ENCODE measurements at places on chromosomes 11 and 22. TPM values are rescaled to one million over a fixed set of nuclear protein-coding genes. Genes with fewer than 3 reads are reported as not detected.

DNA sequence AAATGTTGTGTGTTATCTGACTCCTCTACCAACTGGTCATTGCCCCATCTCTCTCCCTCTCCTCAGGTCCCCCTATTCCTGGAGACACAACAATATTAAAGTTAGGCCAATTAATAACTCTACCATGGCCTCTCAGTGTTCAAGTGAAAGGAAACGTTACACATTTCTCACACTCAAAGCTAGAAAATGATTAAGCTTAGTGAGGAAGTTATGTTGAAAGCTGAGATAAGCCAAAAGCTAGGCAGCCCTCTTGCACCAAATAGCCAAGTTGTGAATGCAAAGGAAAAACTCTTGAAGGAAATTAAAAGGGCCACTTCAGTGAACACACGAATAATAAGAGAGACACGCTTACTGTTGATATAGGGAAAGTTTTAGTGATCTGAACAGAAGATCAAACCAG is 6.9 kb downstream of the DLG2 start:
- no peak for DNase-seq
- H3K4me1 ChIP-seq = no peaks in the 10 kb centered on the region
- no peak overlapping the region for H3K27ac ChIP-seq
- no peak overlapping the region for H3K4me3 ChIP-seq
- H3K36me3 ChIP-seq = no peaks in the 10 kb centered on the region
- H3K27me3 ChIP-seq = no peaks in the 10 kb centered on the region

GRCh38 chr11:121394785-121395184 is 57.3 kb upstream of the SORL1 start:
- DNase-seq = no peak
- H3K4me1 ChIP-seq = peaks cover 12% of the 10 kb centered on the region
- H3K4me3 ChIP-seq = no peak overlapping the region
- H3K27ac ChIP-seq = no peak overlapping the region
- no peaks in the 10 kb centered on the region for H3K27me3 ChIP-seq

- no peak overlapping the region for H3K4me3 ChIP-seq
- H3K27me3 ChIP-seq = no peaks in the 10 kb centered on the region
- H3K27ac ChIP-seq = no peak overlapping the region
Observed at GRCh38 chr11:35292279-35292678, 127.1 kb downstream of the SLC1A2 start.

GRCh38 chr11:121544956-121545355 is 92.2 kb upstream of the SORL1-AS1 start:
- no peaks in the 10 kb centered on the region for H3K27me3 ChIP-seq
- no peak for DNase-seq
- no peaks in the 10 kb centered on the region for H3K4me1 ChIP-seq
- H3K4me3 ChIP-seq = no peak overlapping the region
- no peak overlapping the region for H3K27ac ChIP-seq

The HEPN1 gene
- not detected for polyA plus RNA-seq

The ANO9 gene
- 0.28 TPM for polyA plus RNA-seq

- no peaks in the 10 kb centered on the region for H3K4me1 ChIP-seq
- DNase-seq = no peak
- no peaks in the 10 kb centered on the region for H3K36me3 ChIP-seq
Observed at GRCh38 chr11:75627906-75628668, 40.8 kb downstream of the MAP6 start.

The MRPL17 gene
- 14.0 TPM for polyA plus RNA-seq

DNA sequence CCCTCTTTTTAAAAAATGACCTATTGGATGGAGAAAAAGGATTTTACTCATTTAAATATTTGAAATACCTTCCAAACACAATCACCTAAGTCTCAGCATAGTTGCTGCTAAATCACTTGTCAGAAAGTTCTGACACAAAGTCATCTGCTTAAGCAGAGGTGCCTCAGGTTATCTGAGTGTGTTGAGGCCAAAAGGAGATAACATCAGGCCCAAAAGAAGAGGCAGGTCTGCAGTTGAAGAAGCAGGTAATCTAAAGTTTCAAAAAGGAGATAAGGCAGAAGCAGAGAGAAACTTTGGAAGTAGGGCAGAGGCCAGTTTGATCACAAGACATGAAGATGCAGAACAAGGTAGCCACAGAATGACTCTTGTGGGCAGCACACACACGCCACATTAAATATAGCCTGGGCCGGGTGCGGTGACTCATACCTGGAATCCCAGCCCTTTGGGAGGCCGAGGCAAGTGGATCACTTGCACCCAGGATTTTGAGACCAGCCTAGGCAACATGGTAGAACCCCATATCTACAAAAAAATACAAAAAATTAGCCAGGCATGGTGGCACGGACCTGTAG is 175.7 kb upstream of the API5 start:
- no peak overlapping the region for H3K4me3 ChIP-seq
- no peak overlapping the region for H3K27ac ChIP-seq
- no peaks in the 10 kb centered on the region for H3K36me3 ChIP-seq
- no peaks in the 10 kb centered on the region for H3K4me1 ChIP-seq

The IRAG1 gene
- 3.0 TPM for polyA plus RNA-seq

DNA sequence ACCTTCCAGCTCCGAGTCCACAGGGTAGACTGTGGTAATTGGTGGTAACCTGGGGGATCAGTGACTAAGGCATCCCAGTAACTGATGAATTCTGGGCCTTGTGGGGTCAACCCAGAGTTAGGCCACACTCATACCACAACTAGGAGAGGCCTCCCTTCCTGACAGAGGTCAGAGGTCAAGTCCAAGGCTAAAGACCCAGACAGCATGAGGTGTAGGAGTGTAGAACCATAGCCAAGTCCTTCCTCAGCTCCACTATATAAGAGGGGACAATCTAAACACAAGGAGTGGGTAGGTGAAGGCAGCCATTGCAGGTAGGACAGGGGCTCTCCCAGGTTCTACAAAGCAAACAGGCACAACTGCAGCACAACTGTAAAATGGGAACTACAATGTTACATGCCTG is 4.6 kb downstream of the AP1B1 start:
- H3K27me3 ChIP-seq = no peaks in the 10 kb centered on the region
- no peak overlapping the region for H3K4me3 ChIP-seq
- DNase-seq = no peak

- H3K4me1 ChIP-seq = peaks cover 17% of the 10 kb centered on the region
- H3K27ac ChIP-seq = no peak overlapping the region
- H3K36me3 ChIP-seq = no peaks in the 10 kb centered on the region
- no peak for DNase-seq
- no peak overlapping the region for H3K4me3 ChIP-seq
Observed at GRCh38 chr11:11373934-11374333, 20.9 kb upstream of the CSNK2A3 start.

GRCh38 chr11:34823639-34824038 is 92.5 kb downstream of the APIP start:
- H3K4me1 ChIP-seq = no peaks in the 10 kb centered on the region
- H3K27me3 ChIP-seq = no peaks in the 10 kb centered on the region
- H3K4me3 ChIP-seq = no peak overlapping the region
- DNase-seq = no peak
- no peaks in the 10 kb centered on the region for H3K36me3 ChIP-seq
- no peak overlapping the region for H3K27ac ChIP-seq

DNA sequence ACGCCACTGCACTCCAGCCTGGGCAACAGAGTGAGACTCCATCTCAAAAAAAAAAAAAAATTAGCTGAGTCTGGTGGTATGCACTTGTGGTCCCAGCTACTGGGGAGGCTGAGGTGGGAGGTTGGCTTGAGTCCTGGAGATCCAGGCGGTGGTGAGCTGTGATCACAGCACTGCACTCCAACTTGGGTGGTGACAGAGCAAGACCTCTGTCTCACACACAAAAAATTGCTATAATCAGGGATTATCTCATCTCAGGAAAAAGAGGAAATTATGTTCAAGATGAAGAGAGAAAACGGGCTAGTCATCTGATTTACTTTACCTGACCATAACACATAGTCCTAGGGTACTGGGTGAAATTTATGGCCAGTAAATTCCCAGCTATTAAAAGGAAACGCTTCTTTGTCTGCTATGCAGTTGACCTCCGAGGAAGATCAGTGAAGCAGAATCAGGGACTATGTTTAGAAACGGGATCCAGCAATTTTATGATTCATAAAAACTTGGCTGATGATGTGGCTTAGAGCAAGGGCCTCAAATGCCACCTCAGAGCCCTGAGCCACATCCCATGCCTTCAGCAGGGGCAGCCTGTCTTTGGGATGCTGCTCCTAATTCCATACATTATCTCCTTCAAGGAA is 386.2 kb downstream of the NTM start:
- no peaks in the 10 kb centered on the region for H3K36me3 ChIP-seq
- H3K4me1 ChIP-seq = no peaks in the 10 kb centered on the region
- H3K27ac ChIP-seq = no peak overlapping the region

DNA sequence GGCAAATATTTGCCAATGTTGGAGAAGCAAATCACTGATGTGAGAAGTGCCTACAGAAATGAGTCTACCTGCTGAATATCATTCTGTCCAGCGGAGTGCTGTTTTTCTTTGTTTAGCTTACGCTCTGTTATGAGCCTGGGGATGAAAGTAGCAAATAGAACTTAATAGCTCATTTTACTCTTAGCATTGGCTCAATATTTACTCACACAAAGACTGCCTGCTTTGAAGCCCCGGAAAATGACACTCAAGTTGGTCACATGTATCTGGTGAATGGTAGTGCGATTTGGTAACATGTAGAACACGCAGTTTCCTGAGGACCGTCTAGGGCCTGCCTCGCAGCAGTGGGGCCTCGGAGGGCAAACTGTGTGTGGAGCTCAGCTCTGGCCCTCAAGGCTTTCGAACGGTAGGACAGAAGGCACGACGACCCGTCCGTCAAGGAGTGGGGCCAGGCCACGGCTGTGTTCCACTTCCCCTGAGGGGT is 38.9 kb downstream of the TBC1D22A start:
- peaks cover 85% of the 10 kb centered on the region for H3K36me3 ChIP-seq
- no peak for DNase-seq
- H3K4me3 ChIP-seq = no peak overlapping the region
- no peaks in the 10 kb centered on the region for H3K4me1 ChIP-seq
- H3K27me3 ChIP-seq = no peaks in the 10 kb centered on the region
- no peak overlapping the region for H3K27ac ChIP-seq

DNA sequence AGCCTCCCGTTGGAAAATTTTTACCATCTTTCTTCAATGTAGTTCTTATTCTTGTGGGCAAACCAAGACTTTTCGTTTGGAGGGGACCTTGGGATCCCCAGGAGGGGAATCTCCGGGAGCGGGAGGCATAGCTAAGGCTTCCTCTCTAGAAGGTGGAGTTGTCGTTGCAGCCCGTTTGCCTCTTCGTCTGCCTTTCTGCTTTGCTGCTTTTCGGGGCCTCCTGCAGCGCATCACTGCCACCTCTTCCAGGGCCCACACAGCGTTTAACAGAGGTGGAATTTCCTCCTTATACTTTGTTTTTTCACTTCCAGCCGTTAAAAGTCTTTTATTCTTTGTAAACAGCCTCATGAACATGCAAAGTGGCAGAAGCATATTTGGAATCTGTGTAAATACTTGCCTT is 3.5 kb upstream of the IFITM3 start:
- peaks cover 64% of the 10 kb centered on the region for H3K4me1 ChIP-seq
- H3K4me3 ChIP-seq = no peak overlapping the region
- H3K27me3 ChIP-seq = peaks cover 7% of the 10 kb centered on the region
- no peak overlapping the region for H3K27ac ChIP-seq
- H3K36me3 ChIP-seq = no peaks in the 10 kb centered on the region

GRCh38 chr22:32985899-32986765 is 72.0 kb downstream of the SYN3 start:
- H3K27ac ChIP-seq = no peak overlapping the region
- peak; percentile 41 for DNase-seq
- H3K27me3 ChIP-seq = no peaks in the 10 kb centered on the region

GRCh38 chr11:74681686-74682651 is 49.3 kb downstream of the CHRDL2 start:
- peaks cover 17% of the 10 kb centered on the region for H3K4me1 ChIP-seq
- DNase-seq = no peak
- H3K27ac ChIP-seq = no peak overlapping the region
- no peaks in the 10 kb centered on the region for H3K36me3 ChIP-seq
- peaks cover 6% of the 10 kb centered on the region for H3K27me3 ChIP-seq
- H3K4me3 ChIP-seq = no peak overlapping the region

DNA sequence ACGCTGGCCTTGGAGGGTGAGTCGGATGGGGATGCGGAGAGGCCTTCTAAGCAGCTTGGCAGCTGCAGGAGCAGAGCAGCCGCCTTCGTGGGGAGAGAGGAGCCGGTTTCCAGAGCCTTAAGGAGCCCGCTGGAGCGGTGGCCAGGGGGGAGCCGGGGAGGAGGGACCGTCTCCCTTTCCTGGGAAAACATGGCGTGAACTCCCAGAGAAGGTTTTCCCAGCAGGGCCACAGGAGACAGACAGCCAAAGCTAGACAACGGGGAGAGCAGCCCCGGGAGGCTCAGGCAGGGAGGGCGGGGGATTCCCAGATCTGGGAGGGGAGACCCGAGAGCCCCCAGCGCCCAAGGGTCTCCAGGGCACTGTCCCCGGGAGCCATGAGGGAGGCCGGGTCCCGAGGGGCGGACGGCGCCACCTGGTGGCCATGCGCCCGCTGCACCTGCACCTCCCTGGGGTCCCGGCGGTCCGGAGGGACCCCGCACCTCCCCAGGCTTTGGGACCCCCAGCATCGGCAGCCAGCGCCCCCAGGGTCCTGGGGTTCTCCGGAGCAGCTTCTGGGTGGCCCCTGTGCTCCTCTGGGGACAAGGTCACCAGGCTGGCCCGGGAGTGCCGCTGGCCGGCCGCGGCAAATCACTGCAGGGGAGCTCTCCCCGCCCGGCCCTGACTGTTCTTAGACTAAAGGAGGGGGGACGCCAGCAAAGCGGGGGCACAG is 2.4 kb upstream of the SYT8 start:
- peak; percentile 44 for DNase-seq
- no peak overlapping the region for H3K4me3 ChIP-seq
- no peaks in the 10 kb centered on the region for H3K27me3 ChIP-seq

The MAP6 gene
- not detected for polyA plus RNA-seq

The CCDC188 gene
- polyA plus RNA-seq = not detected

The LUZP2 gene
- not detected for polyA plus RNA-seq

- H3K27me3 ChIP-seq = no peaks in the 10 kb centered on the region
- H3K4me1 ChIP-seq = peaks cover 43% of the 10 kb centered on the region
- no peak overlapping the region for H3K27ac ChIP-seq
- DNase-seq = no peak
- no peak overlapping the region for H3K4me3 ChIP-seq
Observed at GRCh38 chr11:34656062-34656720, 35.3 kb downstream of the EHF start.

DNA sequence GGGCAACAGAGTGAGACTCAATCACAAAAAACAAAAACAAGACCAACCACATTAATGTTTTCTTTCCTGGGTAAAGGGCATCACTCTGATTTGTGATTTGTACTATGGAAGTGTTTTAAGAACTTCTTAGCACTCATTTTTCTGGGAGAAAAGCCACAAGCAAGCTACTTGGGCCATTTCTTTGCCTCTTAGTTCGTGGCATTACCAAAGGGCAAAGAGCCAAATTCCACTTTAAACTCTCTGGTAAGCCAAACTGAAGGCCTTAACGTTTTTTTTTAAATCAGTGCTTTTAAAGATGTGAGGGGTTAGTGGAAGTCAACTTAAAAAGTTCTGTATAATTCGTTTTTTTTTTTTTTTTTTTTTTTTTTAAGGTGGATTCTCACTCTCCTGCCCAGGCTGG is 36.9 kb downstream of the CAT start:
- H3K4me1 ChIP-seq = no peaks in the 10 kb centered on the region
- peaks cover 38% of the 10 kb centered on the region for H3K36me3 ChIP-seq
- no peak overlapping the region for H3K4me3 ChIP-seq
- no peaks in the 10 kb centered on the region for H3K27me3 ChIP-seq
- no peak for DNase-seq

Data from CD14-positive monocyte (primary cell).